NCI-H510A (cell line): ENCODE measurements at places on chromosomes 3 and 15.

- DNase-seq, result no peak
These were observed 1.5 kb downstream of the RPN1 start for GRCh38 chr3:128648940-128649663.

DNA sequence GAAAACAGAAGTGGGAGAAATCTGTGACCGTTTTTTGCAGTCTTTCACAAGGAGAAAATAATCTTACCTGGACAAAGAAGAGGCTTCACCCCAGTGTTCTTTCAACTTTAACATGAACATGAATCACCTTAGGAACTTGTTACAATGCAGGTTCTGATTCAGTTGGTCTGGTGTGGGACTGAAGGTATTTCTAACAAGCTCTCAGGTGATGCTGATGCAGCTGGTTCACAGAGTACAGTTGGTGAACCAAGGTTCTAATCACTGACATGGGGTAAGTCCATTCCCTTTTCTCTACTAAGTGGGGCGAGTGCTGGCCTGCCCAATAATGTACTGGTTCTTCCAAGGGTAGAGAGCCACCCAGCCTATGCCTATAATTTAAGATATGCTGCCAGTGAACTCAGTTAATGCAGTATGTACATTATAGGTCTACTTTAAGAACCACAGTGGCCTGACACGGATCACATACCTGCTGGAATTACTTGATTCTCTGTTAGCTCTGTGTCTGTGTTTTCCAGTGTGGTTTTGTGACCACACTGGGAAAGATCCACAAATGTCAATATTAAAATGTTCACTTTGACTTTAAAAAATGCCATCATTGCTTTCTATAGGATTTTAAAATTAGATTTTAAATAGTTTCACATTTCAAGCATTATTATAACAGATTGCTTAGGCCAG is 304.1 kb downstream of the ZNF621 start:
- no peak for DNase-seq

DNA sequence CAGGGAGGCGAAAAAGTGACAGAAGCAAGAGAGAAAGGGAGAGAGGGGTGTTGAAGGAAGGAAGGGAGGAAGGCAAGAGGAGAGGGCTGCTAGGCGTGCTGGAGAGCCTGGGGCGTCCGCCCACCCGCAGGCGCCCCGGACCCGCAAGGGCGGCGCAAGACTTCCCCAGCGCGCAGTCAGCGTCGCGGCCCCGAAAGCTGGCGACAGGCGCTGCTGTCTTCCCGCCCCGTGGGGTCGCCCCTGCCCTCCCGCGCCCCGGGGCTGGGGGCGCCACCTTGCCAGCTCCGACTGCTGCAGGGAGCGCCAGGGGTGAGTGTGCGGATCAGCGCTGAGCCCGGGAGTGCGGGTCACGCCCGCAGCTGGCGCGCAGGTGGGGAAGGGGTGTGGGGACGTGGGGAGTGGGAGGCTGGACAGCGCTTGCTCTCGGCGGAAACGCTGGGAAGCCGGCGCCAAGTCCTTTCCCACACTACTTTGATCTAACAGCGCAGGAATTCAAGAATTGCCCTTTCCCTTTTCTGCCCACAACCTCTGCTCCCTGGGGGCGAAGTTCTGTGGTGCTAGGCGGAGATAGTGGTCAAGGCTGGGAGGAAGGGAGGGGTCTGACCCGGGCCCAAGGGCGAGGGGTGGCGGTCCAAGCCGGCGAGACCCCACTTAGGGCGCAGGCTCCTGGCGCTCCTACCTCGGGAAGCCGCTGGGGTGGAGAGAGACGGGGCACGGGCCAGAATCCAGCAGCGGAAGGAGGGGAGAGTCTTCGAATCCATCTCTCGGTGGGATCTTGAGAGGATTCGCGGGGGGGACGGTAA is 266.1 kb downstream of the CGGBP1 start:
- DNase-seq, result no peak

GRCh38 chr3:125679258-125679657 is 84.0 kb upstream of the OSBPL11 start:
- no peak for DNase-seq

DNA sequence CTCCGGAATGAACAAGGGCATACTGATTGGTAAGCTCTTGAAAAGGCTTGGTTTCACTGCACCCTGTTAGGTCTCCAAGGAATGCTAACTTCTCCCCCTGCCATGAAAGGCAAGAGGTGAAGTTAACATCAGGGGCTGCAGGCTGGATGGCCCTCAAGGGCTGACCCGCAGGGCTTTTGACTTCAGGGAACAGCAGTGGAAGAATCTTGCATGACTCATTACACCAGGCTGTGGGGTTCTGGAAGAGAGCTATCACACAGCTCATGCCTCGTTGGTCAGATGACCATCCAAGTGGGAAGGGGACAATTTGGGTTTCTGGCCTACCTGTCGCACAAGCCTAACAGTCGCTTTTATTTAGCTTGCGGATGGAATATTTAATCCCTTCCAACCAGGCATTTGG is 23.6 kb upstream of the ATG7 start:
- DNase-seq, result no peak

GRCh38 chr3:58492494-58492905 is 604 bp downstream of the KCTD6 start:
- no peak for DNase-seq

GRCh38 chr15:77623755-77624524 is 8.8 kb downstream of the LINGO1 start:
- no peak for DNase-seq

DNA sequence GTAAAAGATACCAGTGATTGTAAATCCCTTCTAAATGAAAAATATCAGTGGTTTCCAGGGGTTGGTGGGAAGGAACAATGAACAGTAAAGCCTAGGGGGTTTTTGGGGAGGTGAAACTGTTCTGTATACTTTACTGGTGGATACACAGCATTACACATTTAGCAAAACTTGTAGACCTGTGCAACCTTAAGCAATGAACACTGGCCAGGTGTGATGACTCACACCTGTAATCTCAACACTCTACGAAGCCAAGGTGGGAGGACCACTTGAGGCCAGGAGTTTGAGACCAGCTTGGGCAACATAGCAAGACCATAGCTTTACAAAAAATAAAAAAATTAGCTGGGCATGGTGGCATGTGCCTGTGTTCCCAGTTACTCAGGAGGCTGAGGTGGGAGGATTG is 1.8 kb downstream of the CCDC13 start:
- no peak for DNase-seq

DNA sequence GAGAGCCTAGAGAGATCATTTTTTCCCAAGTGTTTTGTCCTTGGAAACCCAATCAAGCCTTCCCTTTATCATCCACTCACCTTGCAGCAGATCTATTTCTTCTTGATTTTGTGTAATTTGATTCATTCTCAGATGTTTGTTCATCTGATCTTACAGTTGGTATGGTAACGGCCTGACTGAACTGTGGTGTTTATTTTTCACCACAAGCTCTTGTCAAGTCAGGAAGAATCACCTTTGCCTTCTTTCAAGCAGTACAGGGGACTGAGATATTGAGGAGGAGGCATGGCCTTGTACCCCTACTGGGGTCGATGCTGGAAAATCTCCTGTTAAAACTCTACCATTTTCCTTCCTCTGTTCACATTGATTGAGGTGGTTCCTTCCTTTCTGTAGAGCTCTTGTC is 361.4 kb upstream of the CFAP20DC start:
- no peak for DNase-seq

DNA sequence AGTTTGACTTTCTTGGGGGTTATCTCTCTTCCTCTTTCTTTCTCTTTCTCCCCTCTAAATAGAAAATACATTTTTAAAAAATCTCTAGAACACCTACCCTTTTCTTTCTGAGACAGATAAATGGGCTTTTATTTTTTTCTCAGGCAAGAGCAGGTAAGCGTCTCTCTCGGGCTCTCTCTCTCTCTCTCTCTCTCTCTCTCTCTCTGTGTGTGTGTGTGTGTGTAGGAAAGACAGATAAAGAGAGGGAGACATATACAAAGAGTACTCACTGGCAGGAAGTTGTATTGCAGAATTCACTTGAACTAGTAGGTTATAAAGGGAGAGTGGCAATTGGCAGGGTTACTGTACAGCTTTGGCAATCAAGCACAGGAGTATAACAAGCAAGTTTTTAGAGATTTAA is 118.1 kb upstream of the LSAMP start:
- DNase-seq, result no peak

GRCh38 chr3:30617653-30618052 is 11.3 kb downstream of the TGFBR2 start:
- DNase-seq, result no peak

GRCh38 chr3:177536873-177537272 is 339.6 kb upstream of the TBL1XR1 start:
- DNase-seq, result no peak

GRCh38 chr3:133384331-133385027 is 15.4 kb upstream of the BFSP2 start:
- peak; percentile 10 for DNase-seq

DNA sequence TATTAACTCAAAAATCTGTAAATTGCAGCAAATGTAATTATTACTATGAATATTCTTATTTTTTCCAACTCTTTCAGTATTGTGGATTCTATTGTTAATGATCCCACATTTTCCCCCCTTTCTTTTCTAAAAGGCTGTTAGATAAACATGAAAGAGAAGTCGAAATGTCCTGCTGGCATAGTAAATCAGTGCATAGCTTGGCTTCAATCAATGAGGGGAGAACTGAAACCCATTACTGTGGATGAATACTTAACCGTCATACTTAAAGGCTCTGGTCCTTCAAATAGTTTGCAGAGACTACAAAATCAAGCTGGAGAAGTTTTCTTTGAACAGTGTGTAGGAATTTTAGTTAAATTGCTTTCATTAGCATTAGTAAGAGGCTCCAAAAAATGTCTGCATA is 667.9 kb downstream of the CADM2 start:
- no peak for DNase-seq

- no peak for DNase-seq
These were observed 29.7 kb downstream of the ACSBG1 start for GRCh38 chr15:78204351-78205309.

GRCh38 chr3:179146911-179147513 is 1.1 kb upstream of the PIK3CA start:
- DNase-seq, result peak; percentile 25

DNA sequence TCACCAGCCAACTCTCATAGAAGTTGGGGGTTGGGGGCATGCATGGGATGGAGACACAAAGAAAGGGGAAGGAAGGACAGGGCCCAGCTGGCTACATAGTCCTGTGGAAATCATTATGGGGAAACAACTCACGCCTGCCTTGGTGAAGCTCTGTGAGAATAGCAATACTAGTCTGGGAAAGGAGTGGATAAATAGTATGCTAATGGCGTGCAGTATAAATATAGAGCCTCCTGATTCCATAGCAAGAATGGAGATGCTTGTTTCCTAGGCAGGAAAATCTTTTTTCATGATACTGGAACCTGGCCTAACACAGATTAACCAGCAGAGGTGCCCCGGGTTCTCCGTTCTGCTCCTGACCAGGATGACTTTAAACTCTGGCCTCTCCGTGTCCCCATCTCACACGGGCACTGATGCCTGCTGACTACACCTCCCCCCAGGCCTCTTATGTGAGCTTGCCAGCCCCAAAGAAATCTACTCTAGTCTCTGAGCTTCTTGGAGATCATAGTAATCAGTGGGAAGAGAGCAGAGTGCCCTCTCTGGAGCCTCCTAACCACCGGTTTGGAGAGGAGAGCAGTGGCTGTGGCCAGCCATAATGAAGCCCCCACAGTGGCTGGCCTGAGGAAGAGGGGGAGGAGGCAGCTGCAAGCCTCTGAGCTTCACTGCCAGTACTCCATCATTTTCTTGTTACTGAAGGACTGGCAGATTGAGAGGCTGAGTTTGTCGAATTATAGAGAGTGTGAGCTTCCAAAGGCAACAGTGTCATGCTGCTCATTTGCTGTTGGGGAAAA is 355.0 kb upstream of the SEMA6D start:
- no peak for DNase-seq

GRCh38 chr15:51185213-51186159 is 90.8 kb upstream of the TNFAIP8L3 start:
- DNase-seq, result no peak

DNA sequence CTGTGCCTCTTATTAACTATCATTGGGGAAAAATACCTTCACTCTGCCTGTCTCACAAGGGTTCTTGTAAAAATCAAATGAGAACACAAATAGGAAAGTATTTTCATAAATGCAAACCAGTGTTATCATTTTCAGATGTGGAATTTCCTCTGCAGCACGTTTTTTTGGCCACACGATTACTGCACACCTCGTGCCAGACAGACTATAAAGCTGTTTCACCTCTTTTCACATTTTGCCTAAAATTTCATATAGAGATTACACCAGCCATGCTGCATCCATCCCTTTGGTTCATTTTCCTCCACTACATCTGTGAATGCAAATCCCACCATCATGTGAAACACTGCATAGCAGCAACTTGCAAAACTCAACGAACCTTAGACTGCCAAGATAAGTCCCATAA is 1.2 kb upstream of the TMOD2 start:
- DNase-seq, result no peak

DNA sequence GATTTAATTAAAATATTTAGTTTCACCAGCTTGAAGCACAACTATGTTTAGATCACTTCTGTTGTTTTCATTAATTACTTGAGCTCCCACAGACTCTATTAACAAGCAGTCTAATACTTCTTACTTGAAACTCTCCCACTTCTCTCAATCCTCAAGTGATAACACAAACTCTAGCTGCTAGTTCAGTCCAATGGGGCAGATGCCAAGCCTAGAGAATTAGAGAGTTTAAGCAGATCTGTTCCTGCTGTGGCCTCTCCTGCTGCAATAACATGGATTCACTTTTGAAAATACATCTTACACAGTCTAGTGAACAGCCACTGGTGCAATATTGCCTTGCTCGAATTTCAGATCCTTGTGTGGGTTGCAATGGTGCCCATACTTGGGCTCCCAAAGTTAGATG is 566.4 kb upstream of the SGO1 start:
- no peak for DNase-seq

DNA sequence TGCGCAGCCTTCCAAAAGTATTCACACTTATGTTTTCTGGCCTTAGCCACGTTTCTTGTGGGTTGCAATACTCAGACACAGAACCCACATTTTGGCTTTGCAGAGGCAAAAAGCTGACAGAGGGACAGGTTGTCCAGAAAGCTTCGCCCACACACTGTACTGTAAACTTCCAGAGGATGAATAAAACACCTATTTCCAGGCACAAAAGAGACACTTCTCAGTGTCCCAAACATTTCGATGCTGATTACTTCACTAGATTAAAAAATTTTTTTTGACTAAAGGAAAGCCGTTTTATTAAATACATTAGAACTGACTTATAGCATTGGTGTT is 28.0 kb upstream of the KCTD6 start:
- no peak for DNase-seq

DNA sequence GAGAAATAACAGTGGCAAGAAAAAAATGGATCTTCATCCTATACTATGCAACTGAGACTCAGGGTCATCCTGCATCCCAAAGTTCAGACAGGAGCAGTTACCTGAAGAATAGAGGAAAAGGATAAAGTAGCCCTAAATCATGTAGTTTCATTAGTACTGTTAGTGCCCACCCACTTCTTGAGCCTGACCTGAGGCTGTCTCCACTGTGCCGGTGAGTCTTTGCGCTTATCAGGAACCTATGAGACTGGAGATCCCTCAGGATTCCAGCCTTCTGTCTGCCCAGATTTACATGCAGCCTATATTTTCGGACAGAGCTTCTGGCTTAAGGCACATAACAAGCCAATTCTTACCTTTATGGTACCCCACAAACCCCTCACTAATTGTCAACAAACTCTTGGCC is 791.6 kb downstream of the ROBO1 start:
- DNase-seq, result no peak
